ENCODE measurements at places on chromosomes 4 and X.

DNA sequence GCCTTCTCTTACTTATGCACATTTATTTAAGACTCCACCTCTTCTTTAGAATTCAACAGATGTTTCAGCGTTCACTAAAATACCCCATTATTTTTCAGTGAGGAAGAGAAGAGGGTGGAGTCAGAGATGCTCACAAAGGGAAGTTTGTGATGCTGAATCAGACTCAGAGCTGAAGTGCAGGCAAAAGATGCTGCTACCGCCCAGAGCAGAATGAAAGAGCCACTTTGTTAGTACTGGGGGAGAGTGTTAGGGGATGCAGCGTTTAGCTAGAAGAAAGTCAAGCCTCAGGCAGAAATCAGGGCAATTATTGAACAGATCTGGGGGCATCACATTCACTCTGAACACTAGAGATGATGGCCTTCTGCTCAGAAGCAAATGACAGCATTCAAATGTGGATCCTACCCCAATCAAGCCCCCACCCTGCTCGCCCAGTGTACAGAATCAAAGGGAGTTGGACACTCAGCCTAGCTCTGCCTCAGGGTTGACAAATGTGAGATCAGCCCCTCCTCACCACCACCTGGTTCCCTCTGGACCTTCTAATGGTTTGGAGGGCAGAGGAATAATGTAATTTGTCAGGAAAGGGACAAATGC lies 138.3 kb downstream of the UNC5C start:
- DNase-seq: no peak

DNA sequence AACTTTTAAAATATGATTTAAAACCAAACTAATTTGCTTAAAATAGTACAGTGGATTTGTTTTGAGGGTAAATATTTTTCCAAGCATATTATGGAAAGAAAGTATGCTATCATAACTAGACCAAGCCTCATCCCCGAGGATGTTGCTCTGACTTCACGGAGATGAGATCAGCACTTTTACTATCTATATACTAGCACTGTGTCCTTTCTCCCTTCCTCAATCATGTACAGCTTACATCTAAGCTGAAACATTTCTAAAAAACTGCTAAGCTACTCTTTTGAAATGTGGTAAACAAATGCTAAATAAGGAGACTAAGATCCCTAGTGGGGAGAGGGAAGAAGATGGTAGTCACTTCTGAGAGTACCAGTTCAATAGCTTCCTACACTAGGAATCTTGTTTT lies 23.8 kb downstream of the AMMECR1 start:
- DNase-seq: no peak

DNA sequence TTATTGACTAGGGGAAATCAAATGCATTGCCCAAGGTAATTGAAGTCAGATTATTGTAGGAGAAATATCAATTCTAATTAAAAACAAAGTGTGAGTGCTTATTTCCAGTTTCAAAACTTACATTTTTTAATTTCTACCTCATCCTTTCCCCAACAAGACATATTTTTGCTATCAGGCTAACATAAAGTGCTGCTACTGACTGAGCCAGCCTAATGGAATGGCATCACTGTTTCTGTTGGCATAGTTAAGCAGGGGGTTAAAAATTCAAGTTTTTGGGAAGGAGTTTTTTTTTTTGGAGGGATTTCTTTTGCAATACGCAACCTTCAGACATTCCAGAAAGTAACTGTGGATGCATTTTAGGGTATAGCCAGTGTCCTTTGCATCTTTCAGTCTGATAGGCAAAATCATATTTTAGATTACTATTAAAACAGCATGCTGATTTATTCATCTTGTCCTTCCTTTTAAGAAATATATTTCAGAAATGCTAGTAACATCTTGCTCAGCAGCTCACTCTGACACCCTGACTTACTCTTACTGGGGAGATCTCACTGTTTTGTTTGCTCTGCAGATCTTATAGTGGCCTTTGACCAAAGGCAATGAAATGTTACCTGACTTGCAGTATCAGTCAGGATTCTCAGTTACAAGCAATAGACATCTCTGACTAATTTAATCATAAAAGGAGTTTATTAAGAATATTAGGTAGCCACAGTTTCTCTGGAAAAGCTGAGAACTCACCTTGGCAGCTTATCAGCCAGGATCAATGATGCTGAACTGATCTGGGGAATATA lies 24.4 kb downstream of the GAB1 start:
- DNase-seq: no peak

GRCh38 chrX:53004038-53004437 lies 44.6 kb upstream of the GPR173 start:
- no peak for DNase-seq

- no peak for DNase-seq
Measured at GRCh38 chr4:121272526-121272925, 108.3 kb downstream of the QRFPR start.

DNA sequence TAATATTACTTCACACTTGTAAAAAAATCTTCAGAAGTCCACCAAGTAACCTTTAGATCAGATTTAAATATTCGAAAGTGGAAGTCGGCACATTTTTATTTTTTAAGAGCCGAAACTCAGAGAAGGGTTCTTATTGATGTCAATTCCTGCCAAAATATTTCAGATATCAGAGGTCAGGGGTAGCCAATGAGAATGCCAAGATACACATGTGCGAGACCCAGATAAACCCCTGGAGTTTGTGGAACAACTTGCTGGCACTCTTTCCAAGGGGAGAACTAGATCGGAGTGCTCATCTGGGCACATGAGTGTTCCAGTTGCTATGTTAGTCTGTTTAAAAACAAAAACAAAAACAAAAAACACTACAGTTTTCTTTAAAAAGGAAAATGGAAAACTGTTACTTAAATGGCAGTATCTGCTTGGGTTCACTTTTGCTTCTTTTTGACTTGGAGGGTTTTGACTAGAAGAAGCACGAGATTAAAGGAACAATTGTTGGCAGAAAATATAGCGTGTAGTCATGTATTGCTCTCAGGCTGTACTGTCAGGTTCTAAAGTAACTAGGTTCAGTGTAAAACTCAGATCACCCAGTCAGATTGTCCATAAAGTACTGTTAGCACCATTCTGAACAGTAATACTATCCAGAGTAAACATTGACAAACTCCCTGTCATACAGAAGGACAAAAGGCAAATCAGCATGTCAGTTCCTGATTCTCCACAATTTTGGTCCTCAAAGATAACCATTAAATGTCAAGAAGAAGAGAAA lies 188.0 kb upstream of the PACRGL start:
- peak; percentile 31 for DNase-seq

DNA sequence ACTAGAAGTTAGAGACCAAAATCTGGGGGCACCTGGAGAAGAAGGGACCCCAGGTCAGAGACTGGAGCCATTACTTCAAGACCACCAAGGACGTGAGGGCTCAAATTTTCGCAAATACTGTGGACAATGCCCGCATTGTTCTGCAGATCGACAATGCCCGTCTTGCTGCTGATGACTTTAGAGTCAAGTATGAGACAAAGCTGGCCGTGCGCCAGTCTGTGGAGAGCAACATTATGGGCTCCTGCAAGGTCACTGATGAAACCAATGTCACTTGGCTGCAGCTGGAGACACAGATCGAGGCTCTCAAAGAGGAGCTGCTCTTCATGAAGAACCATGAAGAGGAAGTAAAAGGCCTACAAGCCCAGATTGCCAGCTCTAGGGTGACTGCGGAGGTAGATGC lies 101.2 kb downstream of the NCAPG start:
- DNase-seq: no peak

DNA sequence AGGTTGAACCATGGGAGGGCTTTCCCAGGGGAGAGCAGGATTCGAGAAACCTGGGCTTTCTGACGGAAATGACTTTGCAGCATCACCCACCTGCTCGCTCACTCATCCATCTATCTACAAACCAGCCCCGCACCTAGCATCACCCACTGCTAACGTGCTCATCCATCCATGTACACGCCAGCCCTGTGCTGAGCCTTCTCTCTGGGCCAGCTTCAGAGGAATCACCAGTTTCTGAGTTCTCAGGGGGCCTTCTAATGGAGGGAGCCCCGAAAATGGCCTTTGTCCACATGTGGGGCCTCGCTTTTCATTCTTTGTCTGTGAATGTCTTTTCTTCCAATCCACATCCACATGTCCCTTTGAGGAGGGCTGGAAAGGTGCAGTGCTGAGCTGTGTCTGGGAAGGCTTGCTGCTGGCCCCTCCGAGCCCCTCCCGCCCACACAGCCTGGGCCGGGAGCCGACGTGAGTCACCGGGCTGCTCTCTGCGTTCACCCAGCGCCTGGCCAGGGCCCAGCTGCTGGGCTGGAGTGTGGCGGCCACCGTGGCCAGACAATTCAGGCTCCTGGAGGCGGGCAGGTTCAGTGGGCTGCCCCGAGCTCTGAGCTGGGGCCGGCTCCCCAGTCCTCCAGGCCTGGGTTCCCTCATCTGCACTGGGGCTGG lies 14.7 kb downstream of the SORCS2 start:
- no peak for DNase-seq

GRCh38 chr4:113539408-113539807 lies 222.1 kb downstream of the CAMK2D start:
- no peak for DNase-seq

- DNase-seq: no peak
Measured at GRCh38 chr4:139175646-139176301, 1.2 kb downstream of the ELF2 start.

DNA sequence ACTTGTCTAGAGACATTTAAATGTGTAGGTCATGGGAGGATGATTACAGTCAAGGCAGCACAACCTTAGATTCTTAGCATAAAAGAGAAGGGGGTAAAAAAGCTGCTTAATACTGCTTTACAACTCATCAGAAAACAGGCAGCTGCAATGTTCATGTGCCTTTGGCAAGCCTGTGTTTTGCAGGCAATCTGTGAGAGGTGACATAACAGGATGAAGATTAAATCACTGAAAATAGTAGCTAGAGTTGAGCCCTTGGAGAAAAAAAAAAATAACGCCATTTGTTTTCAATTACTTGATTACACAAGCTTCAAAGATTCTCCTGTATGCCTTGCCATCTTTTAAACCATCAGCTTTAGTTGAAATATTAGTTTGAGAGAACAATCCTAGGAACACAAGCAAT lies 847.6 kb upstream of the LCORL start:
- no peak for DNase-seq

DNA sequence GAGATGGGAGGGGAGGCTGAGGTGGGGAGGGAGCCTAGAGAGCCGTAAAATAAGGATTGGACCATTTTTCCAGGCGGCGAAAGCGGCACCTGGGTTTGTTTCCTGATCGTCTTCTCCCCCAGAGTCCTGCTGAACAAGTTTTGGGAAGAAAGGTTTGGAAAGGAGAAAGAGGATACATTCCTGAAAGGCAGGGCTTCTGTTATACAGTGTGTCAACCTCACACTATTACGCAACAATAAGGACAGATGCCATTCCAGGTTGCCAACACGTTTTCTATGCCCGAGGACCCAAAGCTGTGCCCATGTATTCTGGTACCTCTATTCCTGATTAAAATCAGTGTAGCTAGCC lies 658 bp downstream of the SCOC start:
- no peak for DNase-seq

- no peak for DNase-seq
Measured at GRCh38 chr4:47913330-47913729, 1.1 kb downstream of the NFXL1 start.

DNA sequence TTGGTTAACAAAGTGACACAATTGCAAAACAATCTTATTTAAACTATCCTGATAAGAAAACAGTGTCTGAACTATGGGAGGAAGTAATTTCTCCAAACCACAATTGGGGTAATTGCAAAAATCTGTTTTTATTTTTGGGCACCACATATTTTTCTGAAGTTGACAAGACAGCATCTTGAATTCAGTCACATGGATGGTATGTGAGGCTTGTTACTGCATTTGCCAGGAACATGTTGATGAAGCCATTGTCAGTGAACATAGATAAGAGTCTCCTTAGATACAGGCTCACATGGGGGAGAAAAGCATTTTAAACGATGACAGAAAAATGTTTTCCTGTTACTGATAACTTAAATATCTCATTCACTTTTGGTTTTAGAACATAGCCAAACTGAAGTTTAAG lies 5.5 kb upstream of the USP53 start:
- no peak for DNase-seq

GRCh38 chrX:148905400-148905799 lies 405.0 kb downstream of the AFF2 start:
- no peak for DNase-seq

DNA sequence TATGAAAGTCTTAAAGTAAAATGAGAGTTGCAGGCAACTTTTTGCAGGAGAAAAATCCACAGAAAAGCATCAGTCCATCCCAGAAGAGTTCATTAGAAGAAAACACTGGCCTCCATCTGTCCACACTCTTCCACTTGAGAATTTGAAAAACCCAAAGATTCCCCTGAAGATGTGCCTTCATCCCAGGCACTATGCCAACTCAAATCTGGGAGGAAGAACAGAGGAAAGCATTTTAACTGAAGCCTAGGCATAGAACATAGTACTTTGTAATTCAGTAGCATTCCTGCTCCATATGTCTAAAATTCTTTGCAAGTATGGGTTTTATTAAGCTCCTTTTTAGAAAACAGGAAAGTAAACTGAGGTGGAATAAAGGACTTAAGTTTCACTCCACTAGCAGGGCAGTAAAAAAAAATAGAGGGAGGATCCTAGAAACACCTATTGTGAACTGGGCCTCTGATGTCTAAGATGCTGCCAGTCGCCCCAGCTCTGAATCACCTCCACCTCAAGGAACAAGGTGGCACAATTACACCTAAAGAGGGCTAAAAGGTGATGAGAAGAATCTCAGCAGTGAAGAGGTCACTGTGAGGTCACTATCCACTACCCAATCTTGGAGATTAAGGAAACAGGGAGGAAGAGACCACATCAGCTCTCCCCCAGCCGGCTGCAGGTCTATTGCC lies 141.9 kb upstream of the FAM241A start:
- DNase-seq: no peak

DNA sequence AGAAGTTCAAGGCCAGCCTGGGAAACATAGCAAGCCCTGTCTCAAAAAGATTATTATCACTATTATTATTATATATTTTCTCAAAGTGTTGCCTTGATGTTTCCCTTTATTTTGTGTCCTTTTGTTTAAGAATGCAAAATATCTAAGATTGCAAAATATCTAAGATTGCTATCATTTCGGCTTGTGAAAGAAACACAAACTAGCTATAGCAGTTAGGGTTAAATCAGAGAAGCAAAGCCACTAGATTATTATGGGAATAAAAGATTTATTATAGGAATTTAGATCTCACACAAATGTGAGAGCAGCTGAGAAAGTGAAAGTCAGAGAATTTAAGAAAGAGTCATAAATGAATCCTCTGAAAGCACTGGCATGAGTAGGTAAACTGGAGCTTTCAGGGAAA lies 18.0 kb upstream of the TMEM184C start:
- no peak for DNase-seq

- no peak for DNase-seq
Measured at GRCh38 chr4:54793856-54794422, 136.2 kb downstream of the KIT start.

DNA sequence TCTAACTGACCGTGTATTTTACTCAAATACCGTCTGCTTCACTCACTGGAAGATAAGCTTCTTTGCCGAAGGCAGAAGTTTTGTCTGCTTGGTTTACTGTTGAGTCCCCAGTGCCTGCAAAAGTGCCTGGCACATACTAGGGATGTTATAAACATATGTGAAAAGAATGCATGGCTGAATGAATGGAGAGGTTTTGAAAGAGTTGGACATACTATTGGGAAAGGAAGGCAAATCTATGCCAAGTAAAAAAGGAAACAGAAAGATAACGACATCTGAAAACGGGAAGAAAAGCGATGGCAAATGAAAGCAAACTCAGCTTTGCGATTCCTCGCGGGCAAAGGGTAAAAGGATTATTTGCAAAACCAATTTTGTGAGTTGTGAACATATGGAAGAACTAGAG lies 21.7 kb downstream of the ADGRG2 start:
- DNase-seq: no peak

GRCh38 chr4:15648600-15648999 lies 6.6 kb downstream of the FBXL5 start:
- no peak for DNase-seq
